Stimulated activated CD4-positive, alpha-beta T cell treated with anti-CD3 and anti-CD28 coated beads, Interleukin-15, amount 100 ng/mL, for 24 hours (primary cell): ENCODE measurements at places on chromosomes 1 and 21.

- no peak for DNase-seq
Observed at GRCh38 chr21:28445141-28445830, 547.4 kb downstream of the LTN1 start.

DNA sequence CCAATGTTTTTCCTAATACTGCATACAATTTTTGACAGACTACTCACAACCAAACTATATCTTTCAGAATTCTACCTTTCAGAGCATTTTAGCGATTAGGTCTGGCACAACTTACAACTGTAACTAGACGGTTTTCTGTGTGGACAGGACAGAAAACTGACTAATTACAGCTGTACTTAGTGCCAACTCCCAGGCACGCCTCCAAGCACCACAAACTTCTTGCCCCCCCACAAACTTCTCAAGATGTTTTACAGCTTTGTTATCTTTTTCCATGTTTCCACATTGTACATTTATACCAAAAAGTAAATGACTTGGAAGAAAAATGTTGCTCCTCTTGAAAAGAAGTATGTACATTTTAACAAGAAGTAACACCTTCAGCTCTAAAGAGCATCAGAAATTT is 13.8 kb downstream of the LYST start:
- DNase-seq = no peak

- no peak for DNase-seq
Observed at GRCh38 chr1:222955964-222956363, 141.1 kb downstream of the DISP1 start.

DNA sequence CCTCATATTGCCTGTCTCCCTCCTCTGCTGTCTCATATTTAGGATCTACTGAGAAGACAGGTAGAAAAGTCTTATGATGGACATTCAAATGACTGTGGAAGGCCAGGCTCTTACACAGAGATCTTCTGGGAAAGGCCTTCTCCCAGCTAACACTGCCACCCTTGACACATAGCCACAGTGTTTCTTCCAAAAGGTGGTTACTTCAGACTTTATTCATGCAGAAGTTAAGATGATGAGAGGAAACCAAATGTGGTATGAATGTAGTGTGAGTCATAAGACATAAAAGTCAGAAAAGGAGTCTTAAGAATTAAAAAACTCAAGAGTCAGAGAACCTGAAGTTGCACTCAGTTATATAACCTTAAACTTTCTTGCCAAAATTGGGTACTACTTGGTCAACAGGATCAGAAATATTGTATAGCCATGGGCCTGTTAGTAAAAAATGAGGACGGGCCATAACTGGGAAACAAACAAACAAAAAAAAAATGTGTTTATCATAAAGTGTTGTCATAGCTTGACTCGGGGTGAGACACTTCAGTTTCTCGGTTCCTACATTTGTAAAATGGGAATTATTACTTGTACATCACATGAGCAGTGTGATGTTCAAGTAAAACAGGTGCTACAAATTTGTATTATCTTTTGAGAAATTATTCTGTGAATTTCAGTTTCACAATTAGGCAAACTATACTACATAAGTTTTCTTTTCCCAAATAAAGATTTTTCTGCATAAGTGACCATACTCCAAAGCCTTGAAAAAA is 1.2 kb upstream of the DENND1B start:
- peak; percentile 40 for DNase-seq

- DNase-seq = no peak
Observed at GRCh38 chr1:68217060-68217554, 15.2 kb downstream of the WLS start.

- DNase-seq = peak; percentile 64
Observed at GRCh38 chr1:28208818-28209441, 23.9 kb downstream of the DNAJC8 start.

- no peak for DNase-seq
Observed at GRCh38 chr21:15682186-15682895, 47.4 kb upstream of the USP25 start.

DNA sequence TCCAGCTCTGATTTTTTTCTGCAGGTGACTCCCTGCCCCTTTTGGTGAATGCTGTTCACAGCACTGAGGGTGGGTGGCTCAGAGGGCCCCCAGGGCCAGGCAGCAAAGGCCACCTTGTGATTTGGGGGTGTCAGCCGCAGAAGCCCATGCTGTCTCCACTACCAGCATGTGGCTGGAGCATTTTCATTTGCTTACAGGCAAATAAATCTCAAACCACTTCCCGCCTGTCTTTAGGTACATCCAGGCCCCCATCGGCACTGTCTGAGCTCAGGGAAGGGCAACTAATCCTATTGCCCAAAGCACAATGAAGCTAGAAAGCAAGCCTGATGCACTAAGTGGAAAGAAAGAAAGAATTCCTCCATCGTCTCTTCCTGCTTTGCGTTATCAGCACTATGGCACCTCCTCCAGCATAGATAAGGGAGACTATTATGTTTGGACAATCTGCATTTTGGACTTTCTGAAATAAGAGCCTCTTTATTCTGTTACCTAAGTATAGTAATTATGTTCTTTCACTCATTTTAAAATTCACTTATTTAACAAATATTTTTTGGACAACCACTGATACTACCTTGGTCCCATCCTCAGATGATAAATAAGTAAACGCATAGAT is 100.5 kb upstream of the TLR5 start:
- no peak for DNase-seq
